ENCODE measurements at places on chromosomes 1 and 21. TPM values are rescaled to one million over a fixed set of nuclear protein-coding genes. Genes with fewer than 3 reads are reported as not detected.

Gene DNAH14
- 1.9 TPM for total RNA-seq

Gene CELF3
- not detected for total RNA-seq

Gene TMEM79
- total RNA-seq: 0.86 TPM

Gene SAMD13
- total RNA-seq: 2.6 TPM

Gene SLFNL1
- 0.28 TPM for total RNA-seq

Gene PCP4L1
- total RNA-seq: not detected

Gene KLF17
- not detected for total RNA-seq

Gene ANGPTL1
- total RNA-seq: not detected

Gene MAEL
- not detected for total RNA-seq

Gene PODN
- total RNA-seq: 0.60 TPM

Gene ZFP69
- total RNA-seq: 2.8 TPM

Gene FAM78B
- total RNA-seq: 0.13 TPM

Gene PEX19
- total RNA-seq: 27.1 TPM

Gene ARMH1
- total RNA-seq: not detected

Gene BTBD8
- total RNA-seq: 3.1 TPM

Gene PLA2G2F
- total RNA-seq: not detected

Gene SYT2
- total RNA-seq: not detected

Gene SVBP
- total RNA-seq: 11.3 TPM

Gene LAPTM5
- 4.0 TPM for total RNA-seq

Gene IL6R
- 5.7 TPM for total RNA-seq

Gene PAPPA2
- 0.40 TPM for total RNA-seq

Gene OR10X1
- total RNA-seq: not detected

Gene PGBD5
- 0.07 TPM for total RNA-seq

Gene RGS13
- not detected for total RNA-seq

Gene ENSA
- total RNA-seq: 114 TPM

Gene WNT9A
- total RNA-seq: 4.9 TPM

Gene RNU1-2
- total RNA-seq: under 0.01 TPM

Gene CASQ2
- total RNA-seq: not detected

Gene LCE2C
- total RNA-seq: not detected

Gene OR2T11
- total RNA-seq: not detected

Gene IBA57
- total RNA-seq: 6.9 TPM

Gene TCHH
- not detected for total RNA-seq

Gene TFAP2E
- 0.07 TPM for total RNA-seq

Gene NFASC
- not detected for total RNA-seq

Gene MSH4
- total RNA-seq: 0.13 TPM

Gene MFSD2A
- total RNA-seq: 2.9 TPM

Gene KIF17
- 0.13 TPM for total RNA-seq

Gene STMN1
- 152 TPM for total RNA-seq

Gene OTUD3
- total RNA-seq: 4.2 TPM

Gene LZIC
- 31.6 TPM for total RNA-seq

Gene DNTTIP2
- 39.9 TPM for total RNA-seq

Gene PSMB2
- total RNA-seq: 28.8 TPM

Gene ACOT7
- 69.0 TPM for total RNA-seq

Gene SLC6A9
- total RNA-seq: 0.40 TPM

Gene PIGR
- not detected for total RNA-seq

Gene SYT11
- total RNA-seq: 53.4 TPM

Gene GPR137B
- 5.5 TPM for total RNA-seq

Gene CELA2B
- total RNA-seq: not detected

Gene SYNC
- total RNA-seq: 11.8 TPM

Gene PRR9
- not detected for total RNA-seq

Gene OR10K2
- total RNA-seq: not detected

Gene TMEM52
- total RNA-seq: 0.42 TPM

Gene TEX38
- total RNA-seq: not detected

Gene GFI1
- total RNA-seq: 0.26 TPM
